ENCODE measurements at places on chromosomes 7 and 10.

GRCh38 chr10:129808092-129808983 lies 155.7 kb downstream of the EBF3 start:
- no peak for DNase-seq

- no peak for DNase-seq
Measured at GRCh38 chr7:124840435-124840834, 74.8 kb upstream of the GPR37 start.

- no peak for DNase-seq
Measured at GRCh38 chr7:105297985-105298384, 90.7 kb downstream of the SRPK2 start.

GRCh38 chr7:20330239-20330927 lies at the start of gene ITGB8:
ITGB8 (plus strand) TSS chr7:20330900; CDS start chr7:20331807, 907 bp downstream.
- DNase-seq: peak; percentile 21

DNA sequence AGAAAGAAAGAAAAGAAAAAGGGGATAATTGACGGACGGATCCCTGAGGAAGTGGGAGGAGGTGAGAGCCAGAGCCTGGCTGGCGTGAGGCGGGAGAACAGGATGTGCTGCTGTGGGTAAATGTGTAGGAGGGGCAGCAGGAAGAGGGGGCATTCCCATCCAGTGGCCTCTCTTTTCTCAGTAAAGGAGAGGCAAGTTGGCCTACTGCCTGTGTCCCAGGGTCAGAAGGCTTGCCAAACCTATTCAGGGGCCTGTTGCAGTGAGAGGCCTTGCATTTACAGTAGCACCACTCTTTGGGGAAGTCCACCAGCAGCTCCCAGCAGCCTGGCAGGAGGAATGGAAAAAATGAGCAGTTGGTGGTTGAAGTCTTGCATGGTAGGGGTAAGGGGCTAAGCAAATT lies 26.6 kb upstream of the ASCC1 start:
- DNase-seq: no peak

- DNase-seq: no peak
Measured at GRCh38 chr7:20786049-20786412, 655 bp downstream of the SP8 start.

DNA sequence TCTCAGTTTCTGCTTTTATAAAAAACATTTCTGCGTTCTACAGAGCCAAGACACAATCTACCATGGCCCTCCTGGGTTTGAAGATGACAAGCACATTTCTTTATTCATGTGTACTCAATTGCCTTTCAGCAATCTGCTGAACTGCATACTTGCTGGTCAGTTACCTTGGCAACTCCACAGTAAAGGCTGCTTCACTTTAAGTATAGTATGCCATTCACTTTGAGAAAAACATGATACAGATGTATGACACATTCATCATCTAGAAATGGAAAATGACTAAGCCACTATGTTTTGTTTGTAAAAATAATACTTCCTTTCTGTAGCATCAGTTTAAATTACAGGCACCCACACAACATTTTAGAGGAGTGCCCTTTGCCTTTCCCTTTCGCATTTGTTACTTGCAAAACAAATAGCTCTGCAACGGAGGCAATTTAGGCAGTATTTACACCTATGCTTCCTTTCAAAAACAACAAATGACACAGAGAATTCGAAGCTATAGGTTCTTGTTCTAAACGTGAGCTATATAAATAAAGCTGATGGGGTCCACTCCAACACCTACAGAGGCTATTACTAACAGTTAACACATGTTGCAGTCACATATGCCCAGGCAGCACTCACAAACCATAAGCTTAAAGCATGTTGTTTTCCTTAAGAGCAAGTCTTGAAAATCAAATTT lies 23.5 kb downstream of the SGCE start:
- no peak for DNase-seq

DNA sequence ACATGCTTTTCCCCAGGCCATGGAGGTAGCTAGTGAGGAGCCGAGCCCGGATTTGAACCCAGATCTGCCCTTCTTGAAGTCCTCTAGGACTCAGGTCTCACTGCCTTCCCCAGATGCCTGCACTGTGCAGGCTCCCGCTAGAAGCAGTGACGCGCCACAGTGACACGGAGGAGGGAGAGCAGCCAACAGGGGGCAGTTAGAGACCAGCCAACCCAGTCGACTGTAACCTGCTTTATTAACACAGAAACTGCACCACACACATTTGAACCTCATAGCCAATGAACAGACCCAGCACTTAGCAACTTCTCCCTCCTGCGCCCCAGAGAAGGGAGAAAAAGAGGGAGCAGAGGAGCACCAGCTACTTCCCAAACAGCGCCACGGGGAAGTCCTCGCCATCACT lies 27.4 kb downstream of the PILRA start:
- DNase-seq: no peak

DNA sequence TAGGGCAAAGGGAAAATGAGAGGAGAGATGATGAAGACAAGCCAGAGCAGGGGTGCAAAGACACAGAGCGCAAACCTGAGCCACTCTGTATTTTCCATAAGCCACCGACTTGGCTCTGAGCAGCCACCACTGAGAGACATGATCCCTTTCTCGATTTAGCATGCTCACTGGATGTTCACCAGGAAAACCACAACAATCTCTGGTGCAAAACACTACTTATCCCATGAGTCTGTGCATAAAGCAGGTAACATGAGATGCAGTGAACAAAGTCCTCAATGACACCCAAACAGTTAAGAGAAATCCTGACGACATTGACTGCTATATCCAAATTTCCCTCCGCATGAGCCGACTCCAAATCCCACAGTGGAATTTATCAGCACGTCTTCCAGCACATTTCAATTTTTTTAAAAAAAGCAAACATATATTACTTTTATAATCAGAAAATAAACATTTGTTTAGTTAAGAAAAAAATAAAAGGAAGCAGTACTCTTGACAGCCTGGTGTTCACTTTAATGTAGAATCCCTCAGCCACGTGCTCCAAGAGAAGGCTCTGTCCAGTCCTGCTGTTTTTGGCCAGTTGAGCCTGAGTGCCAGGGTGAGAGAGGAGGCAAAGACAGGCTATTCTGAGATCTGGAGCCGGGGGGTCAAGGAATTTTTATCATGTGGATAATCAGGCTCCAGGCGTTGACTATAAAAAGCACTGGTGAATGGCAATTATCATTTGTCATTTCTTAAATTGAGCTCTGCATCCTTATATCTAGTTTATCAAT lies 238.4 kb downstream of the KCNMA1 start:
- DNase-seq: no peak

GRCh38 chr7:24609570-24609969 lies 36.3 kb downstream of the PALS2 start:
- no peak for DNase-seq

GRCh38 chr7:122132341-122132740 lies 11.7 kb downstream of the AASS start:
- no peak for DNase-seq

Data from natural killer cell (primary cell).